ENCODE measurements at places on chromosomes 6 and 20. TPM values are rescaled to one million over a fixed set of nuclear protein-coding genes. Genes with fewer than 3 reads are reported as not detected.
A peak's percentile ranks its signal among the peaks of the same experiment; 100 is the strongest.

DNA sequence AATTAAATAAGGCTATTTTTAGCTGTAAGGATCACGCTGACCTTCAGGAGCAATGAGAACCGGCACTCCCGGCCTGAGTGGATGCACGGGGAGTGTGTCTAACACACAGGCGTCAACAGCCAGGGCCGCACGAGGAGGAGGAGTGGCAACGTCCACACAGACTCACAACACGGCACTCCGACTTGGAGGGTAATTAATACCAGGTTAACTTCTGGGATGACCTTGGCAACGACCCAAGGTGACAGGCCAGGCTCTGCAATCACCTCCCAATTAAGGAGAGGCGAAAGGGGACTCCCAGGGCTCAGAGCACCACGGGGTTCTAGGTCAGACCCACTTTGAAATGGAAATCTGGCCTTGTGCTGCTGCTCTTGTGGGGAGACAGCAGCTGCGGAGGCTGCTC, 84.0 kb downstream of the RAMACL start:
- DNase-seq: peak; percentile 62

GRCh38 chr20:16316513-16316912, 256.7 kb downstream of the KIF16B start:
- no peak for DNase-seq

- DNase-seq: no peak
Measured at GRCh38 chr6:37793067-37793466, 26.5 kb upstream of the ZFAND3 start.

DNA sequence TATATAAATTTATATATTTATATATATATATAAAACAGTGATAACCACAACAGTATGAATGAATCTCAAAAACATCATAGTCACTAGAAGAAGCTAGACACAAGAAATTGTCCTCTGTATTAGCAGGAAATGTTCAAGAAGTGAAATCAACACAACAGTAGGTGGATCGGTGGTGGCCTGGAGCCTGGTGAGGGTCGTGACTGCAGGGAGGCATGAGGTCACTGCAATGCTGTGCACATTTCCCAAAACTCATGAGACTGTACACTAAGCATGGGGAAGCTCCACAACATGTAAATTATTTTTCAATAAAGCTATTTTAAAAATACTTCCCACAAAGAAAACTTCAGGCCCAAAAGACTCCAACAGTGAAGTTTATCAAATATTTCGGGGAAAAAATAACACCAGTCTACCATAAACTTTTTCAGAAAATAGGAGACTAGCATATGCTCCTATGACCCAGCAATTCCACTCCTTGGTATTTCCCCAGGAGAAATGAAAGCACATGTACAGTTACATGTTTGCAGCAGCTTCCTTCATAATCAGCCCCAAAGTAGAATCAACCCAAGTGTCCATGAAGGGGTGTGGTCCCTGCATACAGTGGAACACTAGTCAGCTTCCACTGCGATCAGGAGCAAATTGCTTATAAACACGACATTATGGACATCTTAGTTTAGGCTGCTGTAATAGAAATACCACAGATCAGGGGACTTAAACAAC, 144.2 kb downstream of the TBXT start:
- no peak for DNase-seq

DNA sequence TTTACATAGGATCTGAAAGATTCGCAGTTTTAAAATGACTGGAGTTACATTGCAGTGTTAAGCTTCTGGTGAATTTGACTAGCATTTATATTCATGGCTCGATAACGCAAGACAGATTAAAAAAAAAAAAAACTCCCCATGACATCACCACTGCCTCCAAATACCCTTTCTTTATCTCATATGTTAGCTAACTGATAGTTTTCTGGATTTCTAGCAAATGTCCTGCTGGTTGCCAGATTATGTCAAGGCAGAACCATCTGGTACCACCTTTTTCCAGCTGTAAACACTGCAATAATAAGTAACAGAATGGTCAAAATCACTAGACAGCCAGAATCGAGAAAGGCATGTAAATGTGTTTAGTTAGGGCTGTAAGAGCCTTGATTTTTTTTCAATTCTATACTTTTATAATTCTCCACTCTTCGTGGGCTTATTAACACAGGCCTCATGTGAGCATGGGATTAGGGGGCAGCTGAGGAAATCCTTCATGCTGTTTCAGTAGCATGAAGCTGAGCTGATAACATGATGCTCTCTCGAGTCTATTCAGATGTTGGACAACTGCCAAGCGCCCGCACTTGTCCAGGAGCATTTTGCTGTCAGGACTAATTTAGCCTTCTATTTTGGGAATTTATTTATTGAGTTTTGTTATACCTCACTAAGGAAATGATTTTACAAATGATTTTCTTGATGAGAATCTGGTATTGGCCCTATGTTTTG, 166.0 kb upstream of the SCGN start:
- DNase-seq: peak; percentile 52

DNA sequence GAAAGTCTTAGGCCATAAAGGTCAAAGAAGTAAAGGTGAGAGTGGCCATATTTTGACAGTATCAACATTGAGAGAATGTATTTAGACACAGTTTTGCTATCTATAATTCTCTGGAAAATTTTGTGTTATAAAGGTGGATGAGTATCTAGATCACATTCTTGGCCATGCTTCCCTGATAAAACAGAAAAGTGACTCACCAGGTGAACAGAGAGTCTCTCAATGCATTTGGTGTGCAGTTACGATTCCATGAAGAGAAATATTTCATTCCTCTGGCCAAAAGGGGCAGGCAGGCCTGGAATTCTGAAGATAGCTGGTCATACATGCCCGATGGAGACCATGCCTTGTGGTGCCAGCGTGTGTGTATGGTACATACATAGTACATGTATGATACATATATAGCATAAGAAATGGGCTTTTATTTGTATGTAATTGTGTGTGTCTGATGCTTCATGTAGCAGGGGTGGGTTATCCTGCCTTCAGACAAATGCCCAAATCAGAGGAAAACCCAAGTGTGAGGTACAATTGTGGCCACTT, 164.0 kb downstream of the SOBP start:
- DNase-seq: no peak

DNA sequence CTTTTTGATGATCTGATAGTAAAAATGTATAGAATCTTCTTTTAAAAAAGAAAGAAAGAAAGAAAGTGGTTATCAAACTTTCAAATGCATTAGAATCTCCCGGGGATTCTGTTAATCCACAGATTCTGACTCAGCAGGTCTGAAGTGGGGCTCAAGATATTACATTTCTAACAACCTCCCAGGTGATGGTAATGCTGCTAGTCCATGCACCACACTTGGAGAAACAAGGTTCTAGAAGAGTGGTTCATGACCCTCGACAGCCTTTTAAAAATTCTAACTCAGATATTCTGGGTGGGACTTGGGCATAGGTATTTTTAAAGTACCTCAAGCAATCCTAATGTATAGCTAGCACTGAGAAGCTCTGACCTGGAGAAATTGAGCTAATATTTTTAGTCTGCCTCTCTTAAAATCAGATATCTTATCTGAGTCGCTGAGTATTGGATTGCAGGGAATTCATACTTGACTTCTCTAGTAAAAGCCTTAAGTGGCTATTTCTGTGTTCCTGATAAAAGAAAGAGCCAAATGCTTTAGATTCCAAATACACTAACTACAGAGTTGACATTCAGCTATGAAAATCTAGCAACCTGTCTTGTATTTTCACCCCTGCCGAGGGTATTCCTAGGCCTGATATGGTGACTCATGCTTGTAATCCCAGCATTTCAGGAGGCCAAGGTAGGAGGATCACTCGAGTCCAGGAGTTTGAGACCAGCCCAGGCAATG, 252.4 kb downstream of the PHACTR1 start:
- DNase-seq: no peak

DNA sequence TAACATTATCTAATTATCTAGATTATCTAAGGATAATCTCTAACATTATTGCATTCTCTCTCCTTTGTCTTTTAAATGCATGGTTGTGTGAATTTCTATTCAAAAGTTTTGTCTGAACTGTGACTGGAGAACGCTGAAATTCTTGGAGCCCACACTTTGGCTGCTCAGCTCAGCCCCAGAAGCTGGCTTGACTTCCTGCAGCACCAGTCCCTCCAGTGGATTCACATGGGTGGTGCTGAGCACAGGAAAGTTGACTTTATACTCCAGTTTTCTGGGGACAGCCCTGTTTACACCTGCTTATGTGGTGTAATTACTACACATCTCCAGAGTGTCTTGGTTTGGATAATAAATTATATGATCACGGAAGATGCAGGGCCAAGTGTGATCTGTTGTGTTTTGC, 255.1 kb upstream of the NOX3 start:
- no peak for DNase-seq

DNA sequence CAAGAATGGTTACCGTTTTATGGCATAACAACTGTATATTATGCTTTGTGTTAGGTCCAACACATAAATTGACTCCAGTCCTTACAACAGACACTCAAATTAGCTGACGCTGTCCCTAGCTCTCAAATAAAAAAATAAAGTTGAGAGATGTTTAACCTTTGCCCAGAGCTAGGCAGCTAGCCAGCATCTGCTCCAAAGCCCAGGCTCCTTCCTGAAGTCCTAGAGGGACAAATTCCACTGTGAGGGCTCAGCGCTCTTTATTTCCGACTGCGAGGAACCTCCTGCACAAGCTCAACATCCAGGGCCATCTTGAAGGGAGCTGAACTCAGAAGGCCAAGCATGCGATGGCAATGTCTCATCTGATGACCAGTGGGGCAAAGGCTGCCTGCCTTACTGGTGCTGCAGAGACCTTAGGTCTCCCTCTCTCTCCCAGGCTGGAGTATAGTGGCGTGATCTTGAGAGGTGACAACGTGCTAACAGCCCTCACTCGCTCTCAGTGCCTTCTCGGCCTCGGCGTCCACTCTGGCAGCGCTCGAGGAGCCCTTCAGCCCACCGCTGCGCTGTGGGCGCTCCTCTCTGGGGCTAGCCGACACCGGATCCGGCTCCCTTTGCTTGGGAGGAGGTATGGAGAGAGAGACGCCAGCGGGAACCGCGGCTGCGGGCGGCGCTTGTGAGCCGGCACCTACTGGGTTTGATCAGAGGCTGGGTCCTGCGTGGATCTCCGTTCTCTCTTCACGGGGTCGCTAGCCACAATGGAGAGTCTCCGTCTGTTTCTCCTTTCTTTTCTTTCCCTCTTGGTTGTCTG, 24.7 kb upstream of the GFOD1 start:
- DNase-seq: no peak

DNA sequence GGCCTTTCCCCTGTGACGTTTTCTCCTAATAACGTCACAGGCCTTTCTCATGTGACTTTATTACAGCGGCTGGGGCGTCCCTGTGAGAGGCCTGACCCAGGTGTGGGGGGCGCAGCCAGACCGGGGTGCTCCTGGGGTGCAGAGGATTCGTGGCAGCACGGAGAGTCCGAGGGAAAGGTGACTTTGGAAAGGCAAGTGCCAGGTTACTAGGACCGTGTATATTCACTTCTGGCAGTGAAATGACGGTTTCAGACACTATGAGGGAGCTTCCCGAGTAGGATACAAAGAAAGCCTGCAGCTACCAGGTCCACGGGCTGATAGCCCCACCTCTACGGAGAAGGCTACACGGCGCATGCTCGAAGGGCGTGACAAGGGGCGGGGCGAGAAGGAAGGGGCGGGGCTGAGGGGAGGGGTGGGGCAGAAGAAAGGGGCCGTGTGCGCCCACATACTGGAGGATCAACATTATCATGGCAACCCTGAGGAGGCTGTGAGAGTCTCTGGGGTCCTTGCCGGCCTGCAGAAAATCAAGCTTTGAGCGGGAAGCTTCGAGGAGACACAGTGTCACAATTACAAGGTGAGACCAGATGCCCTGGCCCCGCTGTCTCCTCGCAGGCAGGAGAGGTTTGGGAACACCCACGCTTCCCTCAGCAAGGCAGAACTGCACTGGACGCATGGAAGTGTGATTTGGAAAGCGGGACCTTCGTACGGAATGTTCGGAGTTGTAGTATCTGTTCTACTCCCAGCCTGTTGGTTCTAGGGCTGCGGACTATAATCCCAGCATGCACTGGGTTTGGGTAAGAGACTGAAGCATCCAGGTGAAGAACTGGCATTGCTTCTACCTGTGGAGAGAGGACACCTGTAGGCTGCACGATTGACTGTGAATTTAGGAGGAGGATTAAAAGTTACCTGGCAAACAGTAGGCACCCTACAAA, 54.4 kb upstream of the ZNF337 start:
- DNase-seq: peak; percentile 59

DNA sequence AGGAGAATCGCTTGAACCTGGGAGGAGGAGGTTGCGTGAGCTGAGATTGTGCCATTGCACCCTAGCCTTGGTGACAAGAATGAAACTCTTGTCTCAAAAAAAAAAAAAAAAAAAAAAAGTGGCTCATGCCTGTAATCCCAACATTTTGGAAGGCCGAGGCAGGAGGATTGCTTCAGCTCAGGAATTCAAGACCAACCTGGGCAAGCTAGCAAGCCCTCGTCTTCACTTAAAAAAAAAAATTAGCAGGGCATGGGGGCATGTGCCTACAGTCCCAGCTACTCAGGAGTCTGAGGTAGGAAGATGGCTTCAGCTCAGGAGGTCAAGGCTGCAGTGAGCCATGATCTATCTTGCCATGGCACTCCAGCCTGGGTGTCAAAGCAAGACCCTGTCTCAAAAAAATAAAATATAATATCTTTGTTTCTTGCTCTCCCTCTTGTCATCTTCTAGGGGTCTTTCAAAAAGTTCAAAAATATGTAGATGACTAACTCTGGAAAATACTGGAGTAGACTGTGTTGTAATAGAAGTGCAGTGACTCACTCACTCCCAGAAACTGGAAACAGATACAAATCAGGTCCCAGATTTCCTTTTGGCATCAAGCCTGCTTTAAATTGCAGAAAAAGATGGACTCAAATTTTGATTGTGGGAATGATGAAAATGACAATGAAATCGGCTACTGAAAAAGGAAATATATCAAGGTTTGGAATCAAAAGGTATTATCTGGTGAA, 2.8 kb upstream of the GINM1 start:
- DNase-seq: no peak

DNA sequence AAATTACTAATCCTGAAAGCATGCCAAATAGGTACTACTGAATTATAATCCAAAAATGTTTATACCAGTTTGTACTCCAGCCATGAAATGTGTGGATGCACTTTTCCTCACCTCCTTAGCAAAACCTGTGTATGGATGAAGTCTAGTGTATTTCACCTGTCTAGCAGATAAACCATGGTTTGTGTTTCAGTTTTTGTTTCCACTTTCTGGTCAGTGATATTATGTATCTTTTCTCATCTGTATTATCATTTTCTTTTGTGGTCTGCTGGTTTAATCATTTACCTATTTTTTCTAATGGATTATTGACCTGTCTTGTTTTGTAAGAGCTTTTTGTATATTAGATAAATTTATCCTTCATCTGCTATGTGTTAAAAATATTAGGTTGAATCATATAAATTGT, 41.0 kb upstream of the TMEM217 start:
- no peak for DNase-seq

GRCh38 chr6:56349194-56349593, 101.8 kb upstream of the COL21A1 start:
- DNase-seq: no peak

DNA sequence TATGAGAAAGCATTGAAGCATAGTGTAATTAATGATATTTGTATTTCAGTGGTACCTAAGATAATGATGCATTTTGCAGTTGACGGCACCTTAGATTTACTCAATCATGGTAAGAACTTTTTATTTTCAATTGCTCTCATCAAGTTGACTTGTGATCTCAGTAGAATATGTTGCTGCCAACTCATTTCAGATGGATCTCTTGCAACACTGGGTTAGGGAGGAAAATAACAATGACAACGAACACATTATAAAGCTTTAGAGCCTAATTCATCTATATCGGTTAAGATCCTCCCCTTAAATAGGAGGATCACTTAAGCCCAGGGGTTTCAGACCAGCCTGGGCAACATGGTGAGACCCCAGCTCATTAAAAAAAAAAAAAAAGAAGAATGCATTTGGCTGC, 18.0 kb upstream of the TBC1D22B start:
- no peak for DNase-seq

SYTL3 gene
- 4.7 TPM for total RNA-seq

RUNX2 gene
- total RNA-seq: 5.4 TPM

CGA gene
- not detected for total RNA-seq

CASS4 gene
- 3.4 TPM for total RNA-seq

Measured in aorta (tissue), 5 donors.